ENCODE measurements at places on chromosomes 6 and 20.

DNA sequence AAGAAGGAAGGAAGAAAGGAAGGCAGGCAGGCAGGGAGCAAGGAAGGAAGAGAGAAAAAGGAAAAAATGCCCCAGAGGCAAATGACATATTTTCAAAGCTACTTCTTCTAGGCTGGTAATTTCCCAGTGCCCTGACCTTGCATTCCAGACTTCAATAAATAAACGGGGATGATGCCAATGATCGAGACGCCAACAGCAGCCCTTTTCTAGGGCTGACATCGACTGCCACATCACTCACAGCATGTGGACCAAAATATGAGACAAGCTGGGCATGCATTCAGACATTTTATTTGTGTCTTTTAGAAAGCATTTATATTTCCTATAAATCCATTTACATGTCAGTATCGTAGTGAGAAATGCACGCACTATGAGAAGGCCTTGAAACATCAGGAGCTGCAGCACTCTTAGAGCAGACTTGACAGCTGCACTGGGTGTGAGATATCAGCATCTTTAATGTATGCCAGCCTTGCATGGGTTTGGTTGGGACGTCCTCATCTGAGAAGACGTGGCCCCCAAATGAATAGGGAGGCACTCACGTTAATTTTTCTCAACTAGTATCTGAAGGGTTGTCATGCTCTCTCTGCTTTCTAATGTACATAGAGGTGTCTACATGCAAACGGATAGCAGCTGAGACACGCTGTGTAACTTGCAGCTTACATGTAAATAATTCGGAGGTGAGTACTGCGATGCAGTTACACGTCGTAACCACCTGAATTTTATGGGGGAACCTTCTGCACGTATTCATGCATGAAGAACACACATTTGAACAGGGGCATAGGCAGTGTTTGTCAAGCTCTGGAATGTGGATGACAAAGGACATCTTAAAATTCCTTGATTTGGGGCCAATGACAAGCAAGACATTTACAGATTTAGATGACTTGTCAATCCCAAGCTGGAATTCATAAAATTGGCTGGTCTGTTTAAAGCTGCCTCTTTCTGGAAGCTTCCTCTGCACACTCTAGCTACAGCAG is 149.1 kb upstream of the AGPAT4 start:
- no peak for DNase-seq

- no peak for DNase-seq
Observed at GRCh38 chr6:166393535-166393823, 10.7 kb upstream of the MPC1 start.

DNA sequence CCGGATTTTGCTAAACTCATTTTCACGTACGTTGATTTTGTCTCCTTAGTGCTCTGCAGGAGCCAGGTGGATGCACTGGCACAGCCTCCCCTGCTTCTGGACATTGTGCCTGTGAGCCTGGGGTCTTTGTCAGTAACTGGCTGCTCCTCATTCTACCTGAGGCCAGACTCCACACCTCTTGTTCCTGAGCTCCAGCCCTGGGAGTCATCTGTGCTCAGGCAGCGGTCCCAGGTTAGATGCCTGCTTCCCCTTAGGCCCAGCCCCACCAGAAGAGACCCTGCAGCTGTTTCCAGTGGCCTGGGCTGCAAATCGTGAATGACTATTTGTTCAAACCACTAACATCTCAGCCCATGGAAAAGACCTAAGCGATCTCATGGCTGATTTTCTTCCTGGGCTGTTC is 129.1 kb downstream of the ERMARD start:
- DNase-seq = no peak

- no peak for DNase-seq
Observed at GRCh38 chr20:41094353-41095055, 42.8 kb upstream of the PLCG1 start.

GRCh38 chr6:141483598-141484061 is 649.1 kb upstream of the GJE1 start:
- peak; percentile 76 for DNase-seq

DNA sequence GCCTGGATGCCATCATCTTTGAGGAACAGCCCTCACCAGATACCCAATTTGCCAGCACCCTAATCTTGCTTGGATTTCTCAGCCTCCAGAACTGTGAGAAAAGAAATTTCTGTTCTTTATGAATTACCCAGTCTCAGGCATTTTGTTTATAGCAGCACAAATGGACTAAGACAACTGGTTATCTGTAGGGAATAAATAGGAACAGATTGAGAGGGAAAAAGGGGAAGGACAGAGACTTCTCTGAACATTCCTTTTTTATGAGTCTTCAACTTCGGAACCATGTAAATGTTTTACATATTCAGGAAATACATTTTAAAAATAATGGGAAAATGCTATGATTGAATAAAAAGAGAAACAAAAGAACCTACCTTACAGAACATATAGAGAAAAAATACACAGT is 20.9 kb downstream of the KCTD20 start:
- no peak for DNase-seq

GRCh38 chr6:20876561-20876960 is 342.3 kb downstream of the CDKAL1 start:
- no peak for DNase-seq
